Endodermal cell (in vitro differentiated cells): ENCODE measurements at places on chromosomes 7 and 10. TPM values are rescaled to one million over a fixed set of nuclear protein-coding genes. Genes with fewer than 3 reads are reported as not detected.

KCP gene
- 16.6 to 21.1 TPM (median 19.5 TPM) in 3 replicates for total RNA-seq

GRCh38 chr7:105580022-105580740, 1.1 kb downstream of the EFCAB10 start:
- no peaks in the 10 kb centered on the region for H3K4me1 ChIP-seq
- no peak overlapping the region for H3K27ac ChIP-seq
- peak; percentile 58 for DNase-seq
- no peaks in the 10 kb centered on the region for H3K27me3 ChIP-seq
- no peak overlapping the region for H3K4me3 ChIP-seq

DNA sequence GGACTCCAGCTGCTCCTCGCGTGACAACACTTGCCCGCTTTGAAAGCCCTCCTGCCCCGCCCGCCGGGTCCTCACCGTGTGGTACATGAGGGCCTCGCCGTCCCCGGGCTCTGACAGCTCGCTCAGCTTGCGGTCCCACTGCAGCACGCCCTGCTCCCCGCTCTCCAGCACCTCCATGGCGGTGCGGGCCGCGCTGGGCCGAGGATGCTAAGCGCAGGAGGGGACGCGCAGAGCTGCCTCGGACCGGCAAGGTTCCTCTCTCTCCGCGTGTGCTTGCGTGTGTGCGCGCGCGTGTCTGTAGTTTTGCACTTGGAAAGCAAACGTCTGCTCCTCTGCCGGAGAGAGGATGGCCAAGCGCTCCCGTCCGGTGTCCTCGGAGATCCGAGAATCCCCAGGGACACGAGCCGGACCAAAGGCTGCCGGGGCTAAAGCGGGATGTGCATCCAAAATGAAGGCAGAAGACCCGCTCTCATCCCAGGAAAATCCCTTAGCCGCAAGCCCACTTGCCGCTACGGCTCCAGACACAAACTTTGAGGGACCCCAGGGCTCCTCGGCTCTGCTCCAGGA, at the start of gene CREB3L2:
Gene CREB3L2, minus strand, starts transcription at position 558 of the 567 bp plus-strand sequence. Its CDS starts 381 bp downstream, at position 177.
- peaks cover 5% of the 10 kb centered on the region for H3K36me3 ChIP-seq
- peak within 1 kb of the TSS; percentile 95 for H3K4me3 ChIP-seq
- no peaks in the 10 kb centered on the region for H3K27me3 ChIP-seq
- H3K27ac ChIP-seq: peak within 1 kb of the TSS; percentile 96

GRCh38 chr7:138324941-138325340, 135.1 kb upstream of the TRIM24 start:
- no peaks in the 10 kb centered on the region for H3K4me1 ChIP-seq
- no peak overlapping the region for H3K27ac ChIP-seq
- H3K36me3 ChIP-seq: no peaks in the 10 kb centered on the region
- no peaks in the 10 kb centered on the region for H3K27me3 ChIP-seq
